ENCODE measurements at places on chromosomes 7 and 10.

GRCh38 chr7:42024537-42024936 is 212.5 kb downstream of the GLI3 start:
- DNase-seq = no peak

DNA sequence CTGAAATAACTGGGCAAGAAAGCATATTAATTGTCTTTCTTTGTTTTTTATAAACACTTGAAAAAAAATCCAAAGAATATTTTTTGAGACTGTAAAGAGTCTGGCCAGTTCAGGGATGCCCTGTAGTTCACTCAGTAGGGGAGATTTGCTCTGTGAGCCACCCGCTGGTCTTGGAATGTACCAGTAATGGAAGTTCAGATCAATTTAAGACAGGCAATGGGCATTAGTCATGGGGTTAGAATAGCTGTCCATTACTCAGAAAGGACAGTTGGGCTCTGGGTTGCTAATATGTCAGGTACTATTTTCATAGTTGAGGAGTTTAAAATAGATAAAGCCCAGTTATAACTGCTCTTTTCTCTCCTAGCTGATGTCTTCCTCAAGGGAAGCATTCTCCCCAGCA is 38.7 kb downstream of the A1CF start:
- no peak for DNase-seq

DNA sequence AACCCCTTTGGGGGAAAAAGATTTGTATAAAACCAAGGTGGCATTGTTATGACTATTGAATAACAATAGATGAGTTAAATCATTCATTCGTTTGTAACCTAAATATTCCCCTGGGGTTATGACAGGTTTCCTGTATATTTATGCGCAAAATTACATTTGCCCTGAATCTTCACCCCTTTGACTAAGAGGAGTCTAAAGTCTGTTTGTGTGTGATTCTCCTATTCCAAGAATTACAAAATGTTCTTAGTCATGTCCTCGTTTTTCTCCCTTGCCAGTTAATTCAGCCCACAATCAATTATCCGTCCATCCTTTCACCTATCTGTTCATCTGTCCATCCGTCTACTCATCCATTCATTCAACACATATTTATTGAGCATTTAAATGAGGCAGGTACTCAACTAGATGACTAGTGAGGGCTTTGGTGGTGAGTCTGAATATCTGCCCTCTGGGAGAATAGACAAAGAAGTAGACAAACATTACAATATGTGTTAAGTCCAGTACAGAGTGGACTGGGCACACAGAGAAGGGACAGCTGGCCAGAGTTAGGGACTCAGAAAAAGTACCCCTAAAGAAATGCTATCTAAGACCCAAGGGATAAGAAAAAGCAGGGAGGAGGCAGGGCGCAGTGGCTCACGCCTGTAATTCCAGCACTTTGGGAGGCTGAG is 35.6 kb upstream of the TCF7L2 start:
- no peak for DNase-seq

GRCh38 chr10:13969792-13970140 is 361.0 kb downstream of the FRMD4A start:
- DNase-seq = no peak

DNA sequence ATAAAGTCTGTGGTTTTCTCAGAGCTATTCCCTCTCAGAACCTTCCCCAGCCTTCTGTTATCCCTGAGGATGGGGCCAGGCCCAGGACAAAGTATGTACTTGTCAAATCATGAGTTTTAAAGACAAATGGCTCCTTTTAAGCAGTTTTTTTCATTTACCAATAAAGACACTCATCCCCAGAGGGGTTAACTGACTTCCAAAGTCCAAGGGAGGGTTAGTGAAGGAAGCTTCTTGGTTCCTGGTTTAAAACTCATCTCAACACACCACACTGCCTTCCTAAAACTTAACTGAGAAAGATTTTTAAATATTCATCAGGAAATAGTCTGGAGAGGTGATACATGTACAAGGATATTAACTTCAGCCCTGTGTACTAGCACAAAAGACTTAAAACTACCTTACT is 15.9 kb downstream of the NMT2 start:
- DNase-seq = no peak

GRCh38 chr10:100158044-100158805 is 27.6 kb downstream of the ERLIN1 start:
- no peak for DNase-seq

GRCh38 chr7:25121599-25121998 is 3.5 kb downstream of the CYCS start:
- DNase-seq = no peak

DNA sequence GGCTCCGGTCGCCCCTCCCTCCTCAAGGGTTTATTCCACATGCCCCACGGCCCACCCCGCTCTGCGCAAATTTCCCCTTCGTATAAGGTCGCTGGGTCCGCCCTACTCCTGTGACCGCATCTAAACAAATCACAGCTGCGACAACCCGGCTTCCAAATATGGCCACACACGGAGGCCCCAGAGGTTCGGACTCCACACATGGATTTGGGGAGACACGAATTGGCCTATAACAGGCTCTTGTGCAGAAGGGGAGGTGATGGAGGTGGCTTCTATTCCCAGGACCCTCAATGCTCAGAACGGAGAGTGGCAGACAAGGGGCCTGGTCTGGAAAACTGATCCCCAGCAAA is 90.1 kb downstream of the FOXL3 start:
- no peak for DNase-seq
